NCI-H187 treated with DMSO at 0.1 percent for 48 hours (cell line): ENCODE measurements at places on chromosomes 12 and 14.

DNA sequence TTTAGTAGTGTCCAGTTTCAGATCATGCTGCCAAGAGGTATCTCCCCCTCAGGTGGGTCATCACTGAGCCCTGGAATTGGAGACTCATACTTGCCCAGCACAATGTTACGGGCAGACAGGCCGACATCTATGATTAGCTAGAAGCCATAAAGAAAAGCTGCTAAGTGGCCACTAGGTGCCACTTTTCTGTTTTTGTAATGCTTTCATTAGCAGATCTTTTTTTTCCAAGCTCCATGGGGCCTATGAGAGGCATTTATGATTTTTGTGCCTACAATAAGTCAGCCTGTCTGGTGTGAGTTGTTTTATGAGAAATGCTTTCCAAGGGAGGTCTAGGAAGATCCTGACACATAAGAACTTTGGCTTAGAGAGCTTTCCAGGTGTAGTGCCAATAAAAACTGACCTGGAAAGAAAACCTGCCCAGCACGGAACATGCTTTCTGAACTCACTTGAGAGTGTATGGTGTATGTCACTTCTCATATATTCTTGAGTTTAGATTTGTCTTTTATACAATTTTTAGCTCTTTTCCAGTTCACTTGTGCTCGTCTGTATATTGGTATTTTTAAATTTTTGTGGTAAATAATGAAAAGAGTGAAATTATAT, 21.8 kb upstream of the SMCO2 start:
- no peak for DNase-seq

DNA sequence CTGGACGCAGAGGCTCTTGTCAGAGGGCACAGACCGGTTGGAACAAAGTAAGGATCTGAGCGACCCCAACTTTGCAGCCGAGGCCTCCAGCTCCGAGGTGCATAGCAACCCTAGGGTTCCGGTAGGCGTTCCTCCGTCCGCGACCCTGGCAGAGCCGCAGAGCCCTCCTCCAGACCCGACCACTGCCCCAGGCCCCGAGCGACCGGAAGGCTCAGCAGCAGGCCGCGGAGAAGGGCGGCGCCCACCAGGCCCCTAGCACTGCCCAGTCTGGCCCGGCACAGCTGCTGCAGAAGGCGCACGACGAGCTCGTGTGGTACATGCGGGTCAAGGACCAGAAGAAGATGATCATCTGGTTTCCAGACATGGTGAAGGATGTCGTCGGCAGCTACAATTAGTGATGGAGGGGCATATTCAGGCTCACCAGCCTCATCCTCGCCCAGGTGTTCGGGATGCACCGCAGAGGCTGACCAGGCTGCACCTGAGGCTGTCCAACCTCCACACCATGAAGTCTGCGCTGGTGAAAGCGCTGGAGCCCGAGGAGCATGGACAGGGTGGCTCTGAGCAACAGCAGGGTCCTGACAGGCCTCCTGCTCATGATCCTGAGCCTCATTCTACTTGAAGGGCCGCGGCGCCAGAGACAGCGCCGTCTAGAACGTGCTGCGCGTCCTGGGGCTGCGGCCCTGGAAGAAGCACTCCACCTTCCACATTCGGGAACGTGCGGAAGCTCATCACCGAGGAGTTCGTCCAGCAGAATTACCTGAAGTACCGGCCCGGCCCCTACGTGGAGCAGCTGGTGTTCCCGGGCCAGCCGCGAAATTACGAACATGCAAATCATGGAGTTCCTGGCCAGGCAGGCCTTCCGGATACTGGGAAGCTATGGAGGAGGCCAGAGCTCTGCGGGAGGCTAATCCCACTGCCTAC, 24.5 kb downstream of the CAPS2 start:
- DNase-seq = no peak

GRCh38 chr14:47826809-47827208, 151.4 kb upstream of the MDGA2 start:
- no peak for DNase-seq

DNA sequence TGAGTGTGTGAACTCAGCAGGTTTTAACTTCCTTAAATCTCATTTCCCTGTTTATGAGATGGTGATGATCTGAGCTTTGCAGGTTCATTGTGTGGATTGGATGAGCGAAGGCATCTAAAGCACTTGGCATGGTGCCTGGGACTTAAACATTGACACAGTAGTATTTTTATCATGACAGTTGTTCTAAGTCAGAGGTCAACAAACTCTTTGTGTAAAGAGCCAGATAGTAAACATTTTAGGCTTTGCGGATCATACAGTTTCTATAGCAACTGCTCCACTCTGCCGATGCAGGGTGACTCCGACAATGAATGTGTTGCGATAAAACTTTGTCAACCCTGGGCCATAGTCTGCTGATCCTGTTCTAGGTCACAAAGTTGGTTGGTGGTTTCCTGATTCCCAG, 25.2 kb downstream of the SLC24A4 start:
- DNase-seq = no peak

DNA sequence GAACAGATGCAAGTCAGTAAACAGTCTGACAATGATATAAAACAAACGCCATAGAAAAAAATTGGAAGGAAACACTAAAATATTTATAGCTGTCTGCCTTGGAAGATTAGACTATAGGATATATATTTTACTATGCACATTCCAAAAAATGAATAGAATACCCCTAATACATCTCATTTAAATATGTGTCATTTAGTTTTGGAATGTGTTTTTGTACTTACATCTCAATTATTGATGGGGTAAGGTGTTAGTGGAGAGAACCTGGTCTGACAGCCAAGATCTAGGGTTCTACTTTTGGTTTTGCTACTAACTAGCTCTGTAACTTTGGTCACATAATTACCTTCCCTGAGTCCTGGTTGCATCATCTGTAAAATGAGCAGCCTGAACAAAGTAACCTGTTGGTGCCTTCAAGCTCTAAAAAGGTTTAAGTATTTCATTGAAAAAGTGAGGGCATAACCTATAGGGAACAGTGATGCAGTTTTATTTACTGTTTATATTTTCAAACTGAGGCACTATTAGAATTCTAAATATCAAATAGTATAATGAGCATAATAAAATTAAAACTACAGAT, 28.6 kb upstream of the SLC6A13 start:
- DNase-seq = no peak

GRCh38 chr14:102769049-102769327, 8.3 kb upstream of the TRAF3 start:
- no peak for DNase-seq

- no peak for DNase-seq
These were observed 7.0 kb upstream of the UBC start for GRCh38 chr12:124921200-124922031.

GRCh38 chr14:88194531-88194930, 128.5 kb downstream of the KCNK10 start:
- DNase-seq = no peak

DNA sequence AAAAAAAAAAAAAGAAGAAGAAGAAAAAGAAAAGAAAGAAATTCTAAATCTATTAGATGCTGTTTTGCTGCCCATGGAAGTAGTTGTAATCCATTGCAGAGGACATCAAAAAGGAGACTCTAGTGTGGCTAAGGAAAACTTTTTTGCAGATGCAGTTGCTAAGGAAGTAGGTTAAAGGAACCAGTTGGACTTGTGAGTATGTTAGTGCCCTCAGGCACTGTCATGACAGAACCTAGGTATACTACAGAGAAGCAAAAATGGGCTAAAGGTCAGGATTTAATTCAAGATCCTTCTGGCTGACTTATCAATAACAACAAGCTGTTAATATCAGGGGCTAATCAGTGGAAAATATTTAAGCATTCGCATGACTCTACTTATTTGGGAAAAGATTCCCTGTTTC, 1571.6 kb upstream of the FLRT2 start:
- DNase-seq = no peak

DNA sequence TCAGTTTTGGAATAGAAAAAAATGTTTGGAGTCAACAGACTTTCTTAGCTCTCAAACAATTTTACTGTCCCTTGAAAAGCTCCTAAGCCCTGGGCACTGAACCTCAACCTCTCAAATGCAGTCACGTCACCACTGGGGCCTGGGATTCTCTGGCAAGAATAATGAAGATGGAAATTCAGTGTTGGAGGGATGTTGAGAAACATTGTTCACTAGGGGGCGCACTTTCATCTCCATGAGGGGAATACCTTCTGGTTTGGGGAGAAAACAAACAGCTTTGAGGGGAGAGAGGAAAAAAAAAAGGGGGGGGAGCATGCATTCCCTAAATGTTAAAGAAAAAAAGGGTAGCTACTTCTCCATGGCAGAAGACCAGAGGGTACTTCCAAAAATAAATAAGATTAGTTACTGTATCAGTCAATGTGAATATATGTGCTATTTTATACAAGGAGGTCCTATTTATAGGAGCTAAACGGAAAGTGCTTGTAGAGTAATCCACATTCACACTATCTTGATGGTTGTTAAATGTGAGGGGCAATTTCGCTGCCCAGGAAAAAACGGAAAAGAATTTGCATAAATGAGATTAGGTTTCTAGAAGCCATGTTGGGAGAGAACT, 5.8 kb upstream of the TBPL2 start:
- peak; percentile 82 for DNase-seq

GRCh38 chr12:62123721-62124203, 136.4 kb upstream of the USP15 start:
- peak; percentile 38 for DNase-seq

GRCh38 chr12:81081726-81082125, 3.8 kb downstream of the ACSS3 start:
- DNase-seq = no peak

GRCh38 chr14:53444677-53445312, 291.7 kb upstream of the DDHD1 start:
- no peak for DNase-seq
